NCI-H1092 (cell line): ENCODE measurements at places on chromosomes 11 and 22.

DNA sequence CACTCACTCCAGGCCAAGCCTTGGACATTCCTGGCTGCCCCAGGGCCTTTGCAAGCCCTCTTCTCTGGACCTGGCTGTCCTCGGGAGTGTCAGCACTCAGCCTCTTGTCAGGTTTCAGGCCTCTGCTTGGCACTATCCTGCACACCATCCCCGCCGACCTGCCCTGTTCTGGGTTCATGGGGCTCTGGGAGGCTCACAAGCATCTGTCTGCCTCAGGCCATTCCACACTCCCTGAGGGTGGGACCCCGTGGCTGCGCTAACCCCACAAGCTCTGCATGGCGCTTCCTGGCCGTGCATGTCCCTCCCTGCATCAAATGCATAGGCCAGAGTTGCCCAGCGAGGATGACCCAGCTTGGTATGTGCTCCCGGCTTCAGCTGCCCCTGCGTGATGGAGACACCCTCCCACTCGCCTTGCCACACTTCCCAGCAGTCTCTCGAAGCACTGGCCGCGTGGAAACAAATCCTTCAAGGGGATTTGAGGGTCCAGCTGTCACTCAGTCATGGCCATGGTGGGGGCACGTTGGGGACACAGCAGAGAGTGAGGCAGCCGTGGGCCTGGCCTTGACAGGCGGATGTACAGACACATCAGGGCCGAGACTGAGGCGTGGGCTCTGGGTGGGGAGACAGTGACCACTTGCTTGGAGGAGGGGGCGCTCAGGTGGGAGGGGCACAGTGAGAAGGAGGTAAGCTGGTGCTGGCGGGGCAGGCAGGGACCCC lies 87.3 kb downstream of the KCNQ1 start:
- no peak for DNase-seq

DNA sequence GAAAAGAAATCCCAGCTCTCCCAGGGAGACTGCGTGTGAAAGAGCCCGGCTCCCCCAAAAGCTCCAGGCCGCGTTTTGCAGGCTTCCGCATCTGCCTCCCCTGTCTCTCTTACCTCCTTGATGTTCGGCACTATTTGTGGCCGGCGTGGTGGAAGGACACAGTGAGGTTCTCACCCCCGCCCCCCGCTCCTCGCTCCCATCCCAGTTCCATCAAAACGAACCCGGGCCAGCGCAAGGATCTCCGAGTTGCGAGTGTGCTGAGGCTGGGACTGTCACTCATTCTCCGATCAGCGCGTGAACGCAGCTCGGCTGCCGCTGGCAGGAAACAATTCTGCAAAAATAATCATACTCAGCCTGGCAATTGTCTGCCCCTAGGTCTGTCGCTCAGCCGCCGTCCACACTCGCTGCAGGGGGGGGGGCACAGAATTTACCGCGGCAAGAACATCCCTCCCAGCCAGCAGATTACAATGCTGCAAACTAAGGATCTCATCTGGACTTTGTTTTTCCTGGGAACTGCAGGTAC lies at the start of gene NCAM1:
NCAM1 (plus strand) TSS at position 275 of the 523 bp plus-strand sequence.
- peak; percentile 97 for DNase-seq

DNA sequence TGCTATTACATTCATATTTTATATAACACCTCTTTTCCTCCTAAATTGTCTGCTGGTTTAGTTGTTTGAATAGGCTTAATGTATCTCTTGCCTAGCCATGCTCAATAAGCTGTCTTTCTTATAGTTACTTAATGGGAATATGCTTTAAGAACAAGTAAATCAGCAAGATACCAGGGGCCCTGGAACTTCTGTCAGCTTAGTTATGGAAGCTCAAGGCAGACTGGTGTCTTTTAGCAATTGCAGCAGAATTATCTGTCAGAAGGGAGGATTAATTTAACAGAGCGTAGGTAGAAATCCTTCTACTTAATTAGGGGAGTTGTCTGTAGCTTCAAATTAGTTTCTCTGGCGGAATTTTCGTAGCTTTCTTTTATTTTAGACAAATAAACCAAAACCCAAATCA lies 94.9 kb downstream of the C11orf91 start:
- no peak for DNase-seq

DNA sequence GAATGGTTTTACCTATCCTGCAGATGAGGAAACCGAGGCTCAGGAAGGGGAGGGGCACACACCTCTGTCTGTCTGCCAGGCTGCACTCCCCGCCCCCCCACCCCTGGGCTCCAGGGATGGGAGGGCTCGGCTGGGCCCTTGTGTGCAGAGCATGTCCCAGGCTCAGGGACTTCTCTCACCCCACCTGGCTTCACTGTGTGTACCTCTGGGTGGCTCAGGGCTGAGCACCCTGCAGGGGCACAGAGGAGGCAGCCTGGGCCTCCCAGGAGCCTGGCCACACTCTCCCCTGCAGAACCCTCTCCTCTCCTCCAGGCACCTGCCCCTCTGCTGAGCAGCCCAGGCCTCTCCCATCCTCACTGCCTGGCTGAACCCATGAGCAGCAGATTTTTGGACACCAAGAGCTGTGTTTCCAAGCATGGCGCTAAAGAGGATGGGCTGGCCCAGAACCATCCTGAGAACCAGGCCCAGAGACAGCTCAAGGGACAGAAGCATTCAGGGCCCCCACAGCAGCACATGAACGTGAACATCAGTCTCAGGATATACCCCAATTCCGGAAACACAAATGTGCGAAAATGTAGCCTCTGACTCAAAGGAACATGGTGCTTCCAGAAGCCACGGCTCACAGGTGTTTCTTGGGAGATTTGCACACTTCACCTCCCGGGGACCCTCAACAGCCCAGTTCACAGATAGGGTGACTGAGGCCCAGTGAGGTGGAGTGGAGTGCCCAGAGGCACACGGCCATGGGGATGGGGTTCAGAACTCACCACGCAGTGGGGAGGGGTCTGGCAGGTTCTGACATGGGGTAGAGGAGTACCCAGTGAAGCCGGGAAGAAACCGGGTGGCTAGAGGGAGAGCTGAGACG lies 10.5 kb downstream of the EMID1 start:
- DNase-seq = no peak

DNA sequence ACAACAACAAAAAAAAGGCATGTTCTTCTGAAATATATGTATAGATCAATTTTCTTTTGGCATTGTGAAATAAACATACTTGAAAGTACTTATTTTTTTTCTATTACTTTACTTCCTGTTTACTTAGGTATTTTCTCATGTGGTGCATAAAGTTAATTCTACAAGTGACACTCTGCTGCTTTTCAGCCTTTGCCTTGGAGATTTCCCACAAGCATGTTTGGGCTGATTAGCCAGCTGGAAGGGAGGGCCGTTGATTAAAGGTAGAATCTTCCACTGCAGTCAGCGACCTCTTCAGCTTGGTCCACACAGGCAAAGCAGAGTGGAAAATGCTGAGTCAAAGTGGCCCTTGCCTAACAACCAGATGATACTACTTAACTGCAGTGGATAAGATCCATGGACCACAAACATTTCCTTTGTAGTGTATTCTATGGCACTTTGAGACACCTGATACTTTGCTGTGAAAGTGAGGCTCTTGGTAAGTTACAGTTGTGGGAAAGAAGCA lies 176.0 kb downstream of the ARHGAP42 start:
- DNase-seq = no peak

DNA sequence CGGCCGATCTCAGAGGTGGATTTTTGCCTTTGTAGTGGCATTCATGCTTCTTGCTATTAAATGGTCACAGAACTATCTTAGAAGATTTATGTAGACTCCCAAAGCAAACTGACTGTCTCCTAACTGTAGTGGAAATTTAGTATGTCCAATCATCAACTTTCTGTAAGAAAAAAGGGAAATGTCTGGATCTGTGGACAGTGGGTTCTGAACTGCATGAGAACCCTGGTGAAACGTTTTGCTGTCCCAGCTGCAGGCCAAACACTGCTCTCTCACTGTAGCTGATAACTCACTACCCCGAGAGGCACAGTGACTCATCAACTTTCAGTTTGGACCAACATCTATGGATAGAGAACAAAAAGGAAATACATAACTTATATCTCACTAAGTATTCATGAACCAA lies 387.1 kb downstream of the SOX6 start:
- no peak for DNase-seq

DNA sequence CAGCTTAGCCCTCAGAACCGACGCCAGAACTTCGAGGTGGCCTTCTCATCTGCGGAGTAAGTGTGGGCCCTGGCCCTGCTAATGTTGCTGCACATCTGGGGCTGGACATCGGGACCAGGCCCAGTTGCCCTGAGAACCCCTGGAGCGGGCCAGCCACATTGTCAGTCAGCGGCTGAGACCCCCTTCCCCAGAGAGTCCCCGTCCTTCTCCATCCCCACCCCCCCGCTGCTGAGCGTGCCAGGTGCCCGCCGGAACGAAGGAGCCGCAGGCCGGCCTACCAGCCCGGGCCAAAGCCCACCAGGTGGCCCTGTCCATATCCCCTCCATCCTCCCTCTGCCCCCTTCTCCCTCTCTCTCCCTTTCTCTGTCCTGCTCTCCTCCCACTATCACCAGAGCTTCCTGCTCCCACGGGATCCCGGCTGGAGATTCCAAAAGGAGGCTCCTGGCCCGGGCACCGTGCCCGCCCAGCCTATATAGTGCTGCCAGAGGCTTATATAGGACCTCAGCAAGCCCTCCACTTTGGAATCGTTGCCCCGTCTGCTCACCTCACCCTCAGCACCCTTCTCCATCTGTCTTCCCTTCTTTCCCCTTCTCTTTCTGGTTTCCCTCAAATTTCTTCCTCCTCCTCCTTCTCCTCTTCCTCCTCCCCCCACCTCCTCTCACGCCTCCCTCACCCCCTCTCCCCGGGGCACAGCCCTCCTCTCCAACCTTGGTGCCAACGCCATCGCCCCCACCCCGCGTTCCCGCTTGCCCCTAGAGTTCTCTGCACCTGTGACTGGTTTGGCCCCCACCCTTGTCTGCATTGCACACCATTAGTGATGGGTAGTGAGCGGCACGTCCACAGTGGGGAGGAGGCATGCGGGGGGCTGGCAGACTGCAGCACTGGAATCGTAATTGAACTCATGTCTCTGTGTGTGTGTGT lies 7.3 kb downstream of the SELENOM start:
- DNase-seq = no peak

DNA sequence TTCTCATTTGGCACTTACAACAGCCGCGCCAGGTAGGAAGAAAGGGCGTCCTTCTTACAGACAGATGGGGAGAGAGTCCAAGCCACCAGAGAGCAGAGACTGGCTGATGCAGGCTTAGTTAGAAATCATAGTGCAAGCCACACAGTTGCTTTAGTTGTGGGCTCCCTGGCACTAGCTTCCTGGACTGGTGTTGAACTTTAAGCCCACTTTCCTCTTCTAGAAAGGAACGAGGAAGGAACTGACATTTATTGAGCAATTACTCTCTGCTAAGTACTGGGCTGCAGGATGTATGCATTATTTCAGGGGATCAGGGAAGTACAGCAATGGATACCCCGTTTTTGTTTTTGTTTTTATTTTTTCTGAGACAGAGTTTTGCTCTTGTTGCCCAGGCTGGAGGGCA lies 3.0 kb downstream of the BACE1 start:
- DNase-seq = no peak

DNA sequence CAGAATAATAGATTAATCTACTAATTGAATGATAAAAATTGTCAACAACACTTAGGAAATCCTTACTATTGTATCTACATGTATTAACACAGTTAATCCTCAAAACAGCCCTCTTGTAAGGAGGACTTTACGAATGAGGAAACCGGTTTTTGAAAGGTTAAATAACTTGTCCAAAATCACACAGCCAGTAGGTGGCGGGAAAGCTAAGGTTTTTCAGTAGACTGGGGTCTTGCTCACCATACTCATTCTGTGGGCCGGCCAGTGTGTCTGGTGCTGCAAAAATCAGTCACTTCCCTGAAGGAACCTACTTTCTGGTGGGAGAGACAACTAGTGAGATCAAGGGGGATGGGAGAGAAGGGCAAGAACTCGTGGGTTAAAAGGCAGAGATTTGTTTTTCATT lies 3.8 kb downstream of the DCPS start:
- DNase-seq = peak; percentile 36

- DNase-seq = no peak
Observed at GRCh38 chr11:85596886-85597285, 30.3 kb downstream of the DLG2 start.

- no peak for DNase-seq
Observed at GRCh38 chr11:126521196-126521595, 165.7 kb downstream of the ST3GAL4 start.

- no peak for DNase-seq
Observed at GRCh38 chr11:129595038-129595962, 219.7 kb downstream of the BARX2 start.

DNA sequence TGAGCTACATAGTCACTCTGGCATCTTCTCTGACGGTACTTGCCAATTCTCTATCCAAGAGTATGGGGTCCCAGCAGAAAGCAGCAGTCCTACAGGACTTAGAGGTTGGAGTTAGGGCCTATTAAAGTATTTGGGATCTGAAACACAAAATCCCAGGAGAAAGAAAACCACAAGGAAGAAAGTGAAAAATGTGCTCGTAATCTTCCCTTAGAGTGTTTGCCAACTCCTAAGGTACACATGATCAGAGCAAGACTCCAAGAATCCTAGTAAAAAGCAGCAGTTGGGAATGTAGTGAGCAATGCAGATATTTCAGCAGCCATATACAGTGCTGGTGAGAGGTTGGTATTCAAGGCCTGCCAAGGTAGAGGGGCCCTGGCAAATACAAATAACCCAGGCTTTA lies 71.6 kb downstream of the EXT2 start:
- DNase-seq = no peak

DNA sequence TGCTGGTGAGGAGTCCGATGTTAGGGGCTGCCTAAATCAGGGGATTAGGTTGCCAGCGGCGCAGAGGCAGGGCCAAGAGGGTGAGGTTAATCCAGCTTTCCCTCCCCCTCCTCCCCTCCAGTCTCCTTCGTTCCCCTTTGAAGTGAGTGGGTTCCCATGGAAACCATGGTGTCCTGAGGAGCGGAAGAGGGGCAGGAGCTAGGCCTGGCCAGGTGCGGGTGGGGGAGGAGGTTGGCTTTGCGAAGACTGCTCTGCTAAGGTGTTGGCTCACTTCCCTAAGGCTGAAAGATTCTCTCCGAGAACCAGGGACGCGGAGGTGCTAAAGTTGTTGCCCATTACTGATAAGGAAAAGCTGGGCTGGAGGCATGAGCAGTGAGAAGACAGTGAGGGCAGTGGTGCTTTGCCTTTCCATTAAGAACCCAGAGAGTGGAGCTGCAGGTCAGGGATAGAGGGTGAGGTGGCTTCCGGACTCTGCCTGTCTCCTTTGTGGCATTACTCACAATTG lies 124.6 kb downstream of the FEZ1 start:
- peak; percentile 41 for DNase-seq
